ENCODE measurements at places on chromosomes 3 and 15.

DNA sequence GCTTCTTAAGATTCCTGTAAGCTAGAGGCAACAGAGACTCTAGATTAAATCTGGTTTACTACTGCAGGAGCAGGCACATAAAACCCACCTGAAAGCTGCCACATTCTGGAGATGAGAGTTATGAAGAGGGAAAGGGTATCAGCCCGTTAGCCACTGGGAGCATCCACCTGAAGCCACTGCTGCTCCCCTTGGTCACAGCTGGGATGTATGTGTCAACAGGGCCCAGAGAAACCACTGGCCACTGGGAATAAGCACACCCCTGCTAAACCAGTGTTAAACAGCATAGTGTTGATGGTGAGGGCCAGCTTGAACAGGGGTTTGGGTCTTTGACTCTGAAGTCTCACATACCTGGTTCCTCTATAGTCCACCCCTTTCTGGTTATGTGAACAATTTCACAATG lies 10.9 kb downstream of the SLCO2A1 start:
- no peak for DNase-seq

- no peak for DNase-seq
These were observed 25.0 kb downstream of the CTNNB1 start for GRCh38 chr3:41224120-41224806.

DNA sequence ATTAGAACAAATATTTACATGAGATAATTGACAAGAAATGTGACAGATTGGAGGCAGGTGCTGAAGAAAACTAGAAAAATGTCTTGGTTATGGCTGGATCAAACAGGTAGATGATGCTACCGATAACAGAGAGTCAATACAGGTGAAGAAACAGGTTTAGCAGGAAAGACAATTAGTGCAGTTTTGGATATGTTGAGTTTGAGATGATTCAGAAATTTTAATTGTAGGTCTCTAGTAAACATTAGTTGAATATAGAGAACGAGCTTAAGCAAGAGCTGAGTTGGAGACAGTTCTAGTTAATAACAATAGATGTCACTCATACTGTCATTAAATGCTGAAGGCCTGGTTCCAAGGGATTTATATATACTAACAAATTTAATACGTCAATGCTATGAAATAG lies 524.4 kb downstream of the NSUN3 start:
- DNase-seq: no peak

DNA sequence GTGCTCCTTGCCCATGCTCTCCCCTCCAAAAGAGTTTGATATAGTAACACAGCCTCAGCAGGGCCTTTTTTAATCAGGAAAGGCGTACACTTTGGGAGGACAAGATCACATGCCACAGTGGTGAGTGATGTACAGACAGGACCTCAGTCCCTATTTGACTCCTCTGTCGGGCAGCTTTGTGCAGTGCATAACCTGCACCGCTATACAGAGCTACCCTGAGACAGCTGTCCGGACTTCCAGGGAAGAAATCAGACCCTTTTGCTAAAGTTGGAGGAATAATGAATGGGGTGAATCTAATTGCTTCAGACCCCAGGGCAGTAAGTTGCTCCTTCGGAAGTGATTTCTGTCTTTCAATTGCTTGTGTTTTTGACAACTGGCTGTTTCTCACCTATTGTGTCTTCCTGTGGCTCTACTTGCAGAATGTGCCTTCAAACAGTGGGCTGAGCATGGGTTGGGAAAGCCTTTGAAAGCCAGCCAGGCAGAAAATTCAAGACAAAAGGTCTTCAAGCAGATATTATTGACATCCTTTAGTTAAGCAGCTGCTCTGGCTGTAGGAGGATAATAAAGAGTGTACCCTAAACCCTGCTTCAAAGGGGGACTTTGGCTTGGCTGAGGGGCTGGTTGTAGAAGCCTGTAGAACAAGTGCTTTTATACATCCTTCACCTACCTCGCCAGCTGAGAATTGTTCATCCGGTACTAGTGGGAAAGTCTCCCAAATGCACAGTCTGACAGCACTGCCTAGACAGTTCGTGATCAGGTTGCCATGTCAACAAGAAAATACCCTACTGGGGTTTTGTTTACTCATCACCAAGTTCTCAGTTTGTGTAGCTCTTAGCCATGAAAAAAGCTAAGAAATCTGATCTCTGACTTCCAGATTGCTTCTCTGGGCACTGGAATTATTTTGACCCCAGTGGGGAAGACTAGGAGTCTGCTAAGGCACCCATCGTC lies 35.1 kb downstream of the SNTN start:
- no peak for DNase-seq

- DNase-seq: no peak
These were observed 411.6 kb upstream of the BCHE start for GRCh38 chr3:166248784-166249183.

DNA sequence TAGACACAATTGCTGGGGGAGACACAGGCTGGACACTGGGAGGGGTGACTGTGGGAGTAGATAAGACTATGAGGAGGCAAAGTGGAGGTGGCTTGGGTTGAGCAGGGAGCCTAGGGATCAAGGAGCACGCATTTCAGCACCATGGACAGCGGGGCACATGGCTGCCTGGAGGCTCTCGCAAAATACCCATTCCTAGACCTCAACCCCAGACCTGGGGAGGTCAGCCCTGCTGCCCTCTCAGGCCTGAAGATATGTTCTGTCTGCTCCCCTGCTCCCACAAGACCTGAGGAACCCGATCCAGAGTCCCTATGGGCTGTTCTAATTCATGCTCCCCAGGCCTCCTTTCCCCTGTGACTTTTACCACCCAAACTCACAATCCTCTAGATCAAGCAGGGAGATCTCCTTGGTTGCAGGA lies 16.0 kb upstream of the CPEB1 start:
- peak; percentile 0 for DNase-seq

DNA sequence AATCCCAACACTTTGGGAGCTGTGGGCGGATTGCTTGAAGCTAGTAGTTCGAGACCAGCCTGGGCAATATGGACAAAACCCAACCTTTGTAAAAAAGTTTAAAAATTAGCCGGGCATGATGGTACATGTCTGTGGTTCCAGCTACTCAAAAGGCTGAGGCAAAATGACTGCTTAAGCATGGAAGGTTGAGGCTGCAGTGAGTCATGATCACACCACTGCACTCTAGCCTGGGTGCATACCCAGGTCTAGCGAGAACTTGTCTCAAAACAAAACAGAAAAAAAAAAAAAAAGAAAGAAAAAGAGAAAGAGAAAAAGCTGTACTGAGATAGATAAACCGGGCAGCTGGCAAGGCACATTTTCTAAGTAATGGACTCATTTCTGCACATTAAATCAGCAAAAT lies 10.6 kb downstream of the ARPP19 start:
- DNase-seq: no peak

GRCh38 chr3:177673112-177673914 lies 476.0 kb upstream of the TBL1XR1 start:
- DNase-seq: peak; percentile 66

DNA sequence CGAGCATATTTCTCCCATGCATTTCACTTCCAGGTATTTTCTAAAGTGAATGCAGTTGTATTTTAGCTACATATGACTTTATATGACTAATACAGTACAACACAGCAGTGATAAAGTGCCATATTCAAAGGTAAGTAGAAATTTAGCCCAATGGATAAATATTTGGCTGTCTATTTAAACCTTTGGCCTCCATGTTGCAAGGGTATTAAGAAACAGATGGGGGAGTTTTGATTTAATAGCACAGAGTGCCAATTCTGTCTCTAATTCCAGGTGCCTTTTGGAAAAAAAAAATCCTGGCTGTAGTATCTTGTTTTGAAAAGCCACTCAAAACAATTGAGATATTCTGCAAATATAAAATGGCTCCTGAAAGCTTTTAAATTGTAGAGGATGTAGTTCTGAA lies 44.9 kb upstream of the SGO1 start:
- DNase-seq: no peak

GRCh38 chr3:158560979-158561378 lies 10.0 kb upstream of the MLF1 start:
- DNase-seq: no peak

GRCh38 chr3:146796078-146796477 lies 190.9 kb upstream of the PLSCR5 start:
- no peak for DNase-seq

DNA sequence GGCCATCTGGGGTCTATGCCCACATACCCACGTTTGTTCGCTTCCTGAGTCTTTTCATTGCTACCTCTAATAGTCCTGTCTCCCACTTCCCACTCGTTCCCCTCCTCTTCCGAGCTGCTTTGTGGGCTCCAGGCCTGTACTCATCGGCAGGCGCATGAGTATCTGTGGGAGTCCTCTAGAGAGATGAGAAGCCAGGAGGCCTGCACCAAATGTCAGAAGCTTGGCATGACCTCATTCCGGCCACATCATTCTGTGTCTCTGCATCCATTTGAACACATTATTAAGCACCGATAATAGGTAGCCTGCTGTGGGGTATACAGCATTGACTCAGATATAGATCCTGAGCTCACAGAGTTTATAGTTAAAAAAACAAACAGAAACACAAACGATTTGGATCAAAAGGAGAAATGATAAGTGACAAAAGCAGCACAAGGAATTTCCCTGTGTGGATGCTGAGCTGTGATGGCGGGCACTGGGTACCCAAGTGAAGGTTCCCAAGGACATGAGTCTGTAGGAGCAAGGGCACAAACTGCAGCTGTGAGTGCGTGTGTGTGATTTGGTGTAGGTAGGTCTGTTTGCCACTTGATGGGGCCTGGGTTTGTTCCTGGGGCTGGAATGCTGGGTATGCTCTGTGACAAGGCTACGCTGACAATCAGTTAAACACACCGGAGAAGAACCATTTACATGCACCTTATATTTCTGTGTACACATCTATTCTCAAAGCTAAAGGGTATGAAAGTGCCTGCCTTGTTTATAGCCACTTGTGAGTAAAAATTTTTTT lies 35.9 kb downstream of the NR1I2 start:
- DNase-seq: no peak

- no peak for DNase-seq
These were observed 76.0 kb downstream of the MTHFS start for GRCh38 chr15:79820820-79821219.

- no peak for DNase-seq
These were observed 58.3 kb downstream of the RAB11A start for GRCh38 chr15:65927545-65927944.

DNA sequence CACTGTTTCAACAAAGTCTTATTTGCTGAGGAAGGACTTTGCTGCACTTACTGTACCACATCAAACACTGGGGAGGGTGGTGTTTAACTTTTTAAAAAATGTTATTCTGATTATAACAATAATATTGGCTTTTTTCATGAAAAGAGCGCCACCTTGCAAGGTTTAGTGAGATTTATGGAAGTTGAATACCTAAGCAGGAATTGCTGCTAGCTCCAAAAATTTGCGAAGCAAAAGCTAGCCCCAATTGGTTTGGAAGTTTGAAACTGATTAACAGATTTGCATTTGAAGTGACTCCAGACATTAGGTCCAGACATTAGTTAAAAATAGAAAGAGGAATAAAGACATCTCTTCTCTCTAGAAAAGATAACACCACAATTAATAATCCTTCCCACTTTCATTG lies 6.7 kb downstream of the ZIC1 start:
- DNase-seq: no peak

DNA sequence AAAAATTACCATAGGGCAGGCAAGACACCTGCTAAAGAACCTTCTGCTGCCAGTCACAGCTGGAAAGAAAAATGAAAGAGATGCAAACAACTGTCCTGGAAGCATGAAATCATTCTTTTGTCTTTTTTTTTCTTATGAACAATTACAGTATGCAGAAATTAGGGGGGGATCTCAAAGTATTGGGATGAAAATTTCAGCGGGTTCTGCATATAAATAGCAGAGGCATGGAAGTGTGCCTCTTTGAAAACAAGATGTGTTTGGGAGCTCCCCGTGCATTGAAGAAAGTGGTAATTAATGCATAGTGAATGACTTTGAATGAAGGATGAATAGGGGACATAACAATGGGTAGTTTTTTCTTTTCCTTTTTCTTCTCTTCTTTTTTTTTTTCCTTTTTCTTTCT lies 431.2 kb downstream of the SOX2 start:
- DNase-seq: no peak

DNA sequence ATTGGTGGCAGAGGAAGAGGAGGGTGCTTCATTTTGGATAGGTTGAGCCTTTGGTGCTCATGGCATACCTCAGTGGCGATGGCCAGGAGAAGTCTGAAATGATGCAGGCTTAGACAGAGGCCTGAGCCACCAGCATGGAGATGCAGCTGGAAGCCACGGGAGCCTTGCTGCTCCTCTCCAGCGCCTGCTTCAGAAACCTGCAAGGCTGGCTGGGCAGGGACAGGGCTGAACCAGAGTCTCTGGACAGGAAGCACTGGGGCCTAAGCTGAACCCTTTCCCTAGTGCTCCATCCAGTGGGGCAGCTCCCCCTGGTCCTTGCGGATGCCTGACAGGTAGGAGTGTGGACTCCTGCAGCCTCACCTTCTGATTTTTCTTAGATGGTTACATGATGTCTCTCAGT lies 36.7 kb upstream of the ADCY5 start:
- no peak for DNase-seq

- DNase-seq: no peak
These were observed 15.0 kb downstream of the MBNL1 start for GRCh38 chr3:152283492-152284381.

DNA sequence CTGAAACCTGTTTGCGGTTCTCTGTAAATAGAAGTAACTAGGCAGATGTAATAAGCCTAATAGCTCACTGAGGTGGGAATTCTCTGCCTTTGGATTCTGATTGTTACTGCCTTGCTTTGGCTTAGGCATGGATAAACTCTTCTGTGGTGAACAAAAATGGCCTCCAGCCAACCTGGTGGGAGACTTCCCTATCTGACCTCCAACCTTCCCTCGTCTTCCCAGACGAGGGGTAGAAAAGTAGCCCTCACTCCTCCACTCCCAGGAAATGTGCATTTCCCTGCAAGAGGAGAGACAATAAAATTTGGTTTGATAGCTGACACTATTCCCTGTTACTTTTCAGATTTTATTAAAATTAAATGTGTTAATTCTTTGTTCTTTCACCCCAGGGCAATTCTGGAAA lies 606 bp upstream of the CD96 start:
- DNase-seq: no peak

GRCh38 chr3:178260887-178261565 lies 275.2 kb upstream of the KCNMB2 start:
- no peak for DNase-seq

DNA sequence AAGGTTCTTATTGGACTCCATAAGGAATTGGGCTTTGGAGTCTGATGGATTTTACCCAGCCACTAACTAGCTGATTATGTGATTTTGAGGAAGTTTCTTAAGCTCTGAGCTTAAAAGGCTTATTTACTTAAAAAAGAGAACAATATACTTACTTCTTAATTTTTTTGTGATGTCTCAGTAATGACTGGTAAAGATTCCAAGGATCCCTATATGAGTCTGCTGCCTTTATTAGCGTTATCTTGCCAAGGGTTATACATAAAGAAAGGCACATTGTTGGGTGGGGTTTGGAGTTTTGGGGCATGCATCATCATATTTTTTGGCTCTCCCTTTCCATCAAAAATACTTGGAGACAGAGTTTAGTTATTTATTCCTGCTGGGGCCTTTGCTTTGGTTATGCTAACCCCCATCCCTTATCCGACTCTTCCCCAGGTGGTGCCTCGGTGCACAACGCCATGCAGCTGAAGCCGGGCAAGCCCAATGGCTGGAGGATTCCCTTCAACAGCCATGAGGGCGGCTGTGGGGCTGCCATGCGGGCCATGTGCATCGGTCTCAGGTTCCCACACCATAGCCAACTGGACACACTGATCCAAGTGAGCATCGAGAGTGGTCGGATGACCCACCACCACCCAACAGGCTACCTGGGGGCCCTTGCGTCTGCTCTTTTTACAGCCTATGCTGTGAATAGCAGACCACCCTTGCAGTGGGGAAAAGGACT lies 6.7 kb downstream of the ADPRH start:
- no peak for DNase-seq

- no peak for DNase-seq
These were observed 289.4 kb downstream of the RYR3 start for GRCh38 chr15:33600212-33600611.

GRCh38 chr15:100939791-100940190 lies 20.6 kb downstream of the LRRK1 start:
- DNase-seq: no peak

Measured in GDM1 (cell line).